CD4-positive, alpha-beta T cell treated with Interleukin-6 at 100 ng/mL for 8 hours (primary cell): ENCODE measurements at places on chromosomes 4 and X.

DNA sequence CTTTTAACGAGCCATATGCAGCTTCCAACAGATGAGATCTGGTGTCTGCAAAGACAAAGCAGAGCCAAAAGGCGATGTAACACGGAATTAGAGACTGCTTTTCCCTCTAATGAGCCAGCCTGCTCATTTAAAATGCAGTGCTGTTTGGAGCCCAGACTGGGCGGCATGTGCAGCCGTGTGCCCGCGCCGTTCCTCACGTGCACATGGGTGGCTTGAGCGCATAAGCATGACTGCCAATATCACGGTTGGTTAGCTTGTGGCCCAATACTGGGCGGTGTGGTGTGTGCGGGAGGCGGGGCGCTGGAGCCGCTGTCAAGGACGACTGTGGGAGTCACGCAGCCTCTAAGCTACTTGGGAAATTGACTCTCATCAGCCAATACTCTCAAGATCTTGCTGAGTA lies 87.0 kb upstream of the SCOC start:
- DNase-seq, result no peak

- no peak for DNase-seq
Observed at GRCh38 chr4:37644962-37645361, 41.2 kb downstream of the RELL1 start.

- DNase-seq, result no peak
Observed at GRCh38 chr4:5678977-5679376, 29.4 kb downstream of the EVC2 start.

GRCh38 chrX:101957174-101957573 lies 25.3 kb upstream of the ZMAT1 start:
- DNase-seq, result no peak

- no peak for DNase-seq
Observed at GRCh38 chr4:36990128-36990872, 254.2 kb upstream of the NWD2 start.

- DNase-seq, result no peak
Observed at GRCh38 chr4:185520119-185520518, 15.2 kb downstream of the PDLIM3 start.

DNA sequence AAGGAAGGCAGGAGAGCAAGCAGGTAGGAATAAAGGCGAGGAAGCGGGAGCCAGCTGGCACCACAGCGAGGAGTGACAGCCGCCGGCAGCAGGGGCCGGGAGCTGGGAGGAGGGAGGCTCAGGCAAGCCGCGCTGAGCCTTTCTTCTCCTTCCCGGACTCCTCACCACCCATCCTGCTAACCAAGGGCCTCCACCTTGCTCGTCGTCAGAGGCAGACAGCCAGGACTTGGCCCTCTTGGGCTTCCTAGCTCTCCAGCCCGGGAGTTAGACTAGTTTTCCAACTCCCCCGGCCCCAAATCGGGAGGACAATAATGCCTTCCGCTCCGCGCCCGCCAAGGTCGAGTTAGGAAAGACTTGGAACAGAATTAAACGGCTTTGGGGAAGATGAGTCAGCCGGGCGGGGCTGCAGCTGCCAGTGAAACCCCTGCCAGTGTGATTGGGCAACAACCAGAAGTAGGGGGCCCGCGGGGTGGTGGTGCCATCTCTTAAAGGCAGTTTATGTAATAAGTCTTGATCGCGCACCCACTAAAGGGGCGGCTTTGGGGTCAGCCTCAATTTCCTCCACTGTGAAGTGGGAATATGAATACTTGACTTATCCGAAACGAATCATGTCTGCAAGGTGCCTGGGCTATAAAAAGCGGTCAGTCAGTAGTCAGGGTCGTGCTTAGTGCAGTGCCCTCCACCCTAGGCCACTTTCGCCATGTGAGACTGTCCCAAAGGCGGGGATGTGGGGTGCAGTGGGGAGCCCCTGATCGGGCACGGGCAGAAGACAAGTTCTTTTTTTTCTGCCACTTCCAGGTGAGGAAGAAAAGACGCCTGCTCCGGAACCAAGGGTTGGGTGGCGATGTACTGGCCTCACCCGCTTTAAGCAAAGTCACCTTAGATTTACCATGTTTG lies 6.7 kb upstream of the HSD17B10 start:
- DNase-seq, result no peak

DNA sequence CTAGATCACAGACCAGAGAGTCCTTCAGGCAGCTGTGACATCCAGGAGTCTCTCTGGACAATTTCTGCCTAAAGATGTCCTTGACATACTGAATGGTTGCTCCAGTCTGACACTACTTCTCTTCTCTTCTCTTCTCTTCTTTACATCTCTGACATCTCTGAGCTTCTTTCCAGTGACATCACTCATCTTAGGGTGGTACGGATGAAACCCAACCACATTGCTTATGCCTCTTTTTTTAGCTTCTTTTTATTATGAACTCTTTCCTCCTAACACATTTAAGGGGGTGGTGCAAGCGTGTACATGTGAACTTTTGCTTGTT lies 39.4 kb upstream of the IRF2 start:
- no peak for DNase-seq

GRCh38 chrX:131646106-131646505 lies 102.2 kb downstream of the OR13H1 start:
- no peak for DNase-seq

- DNase-seq, result no peak
Observed at GRCh38 chr4:78721747-78722146, 54.4 kb upstream of the BMP2K start.

GRCh38 chrX:101091817-101092216 lies 6.2 kb upstream of the CENPI start:
- no peak for DNase-seq

GRCh38 chr4:142383800-142384470 lies 462.2 kb downstream of the INPP4B start:
- no peak for DNase-seq

DNA sequence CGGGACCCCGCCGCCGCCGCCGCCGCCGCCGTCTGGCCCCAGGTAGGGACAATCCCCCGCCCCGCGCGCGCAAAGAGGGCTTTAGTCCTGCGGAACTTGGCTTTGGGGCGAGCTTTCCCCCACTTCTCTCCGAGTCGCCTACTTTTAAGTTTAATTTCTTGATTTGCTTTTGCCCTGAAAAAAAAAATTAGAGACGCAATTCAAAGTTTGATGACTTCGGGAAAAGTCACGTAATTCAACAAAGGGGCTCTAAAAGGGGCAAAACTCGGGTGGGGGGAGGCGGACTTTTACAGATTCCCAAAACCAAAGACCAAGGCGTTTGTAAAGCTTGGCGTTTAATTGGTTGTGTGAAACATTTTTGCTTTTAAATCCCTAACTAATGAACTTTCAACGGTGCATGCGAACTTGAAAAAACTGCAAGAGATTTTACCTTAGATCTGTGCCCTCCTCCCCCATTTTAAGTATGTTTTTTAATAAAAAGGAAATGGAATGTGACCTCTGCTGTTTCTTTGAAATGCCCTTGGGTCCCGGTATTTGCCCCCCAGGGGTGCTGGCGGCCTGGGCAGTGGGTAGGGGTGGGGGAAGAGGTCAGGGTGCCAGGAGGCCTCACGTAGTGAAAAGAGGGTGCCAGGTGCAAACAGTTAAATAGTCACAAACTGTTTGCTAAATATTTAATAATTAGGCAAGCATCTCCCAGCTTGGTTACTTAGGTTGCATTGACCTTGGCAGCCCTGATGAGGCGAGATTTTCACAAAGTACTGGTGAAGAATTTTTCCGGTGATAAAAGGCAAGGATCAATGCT lies 209.7 kb downstream of the NWD2 start:
- DNase-seq, result no peak

DNA sequence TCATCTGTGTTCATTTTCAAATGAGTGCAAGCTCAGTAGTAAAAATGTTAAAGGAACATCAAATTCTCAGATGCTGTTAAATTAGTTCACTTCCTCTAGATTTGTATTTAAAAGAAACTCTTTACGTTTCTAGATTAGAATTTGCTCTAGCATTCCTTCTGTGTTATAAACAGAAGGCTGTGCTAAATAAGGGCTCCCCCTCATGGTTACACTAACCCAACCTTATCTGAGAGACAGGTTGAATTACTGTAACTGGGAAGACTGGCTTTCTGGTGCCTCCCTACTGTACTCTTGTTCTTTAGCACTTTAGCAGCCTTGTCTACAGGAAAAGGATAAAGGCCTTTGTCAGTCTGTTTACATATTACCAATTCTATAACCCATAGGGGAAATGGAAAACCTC lies 56.8 kb downstream of the RXFP1 start:
- DNase-seq, result no peak

- no peak for DNase-seq
Observed at GRCh38 chrX:88202149-88202548, 544.9 kb upstream of the CPXCR1 start.

DNA sequence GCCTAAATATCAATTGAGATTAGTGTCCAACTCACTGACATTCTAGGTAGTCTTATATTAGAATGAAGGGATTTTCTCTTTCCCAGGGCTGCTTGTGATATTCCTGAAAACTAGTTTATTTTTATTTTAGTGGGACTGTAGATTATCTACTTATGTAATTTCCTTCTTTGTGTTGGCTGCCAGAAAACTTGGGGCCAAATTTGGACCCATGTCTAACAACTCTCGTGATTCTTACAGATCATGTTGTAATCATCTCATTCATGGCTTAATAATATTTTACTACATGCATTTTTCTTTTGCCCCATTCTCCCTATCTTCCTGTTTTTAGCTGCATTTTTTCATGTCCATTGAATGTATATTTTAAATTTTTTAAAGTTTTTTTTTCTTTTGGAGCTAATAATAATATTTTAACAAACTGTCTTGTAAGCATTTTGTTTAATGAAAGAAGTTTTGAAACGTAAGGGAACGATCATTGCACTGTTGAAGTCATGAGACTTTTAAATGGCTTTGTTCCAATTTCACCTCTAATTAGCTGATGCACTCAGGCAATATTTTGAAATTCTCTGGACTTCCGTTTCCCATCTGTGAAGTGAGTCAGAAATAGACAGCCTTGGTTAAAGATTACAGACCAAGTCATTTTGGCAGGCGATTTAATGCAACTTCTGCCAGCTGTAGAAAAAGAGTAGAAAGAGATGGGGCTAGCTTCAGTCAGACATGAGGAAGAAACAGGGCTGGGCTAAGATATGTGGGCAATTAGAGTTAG lies 14.3 kb upstream of the TDO2 start:
- no peak for DNase-seq

- no peak for DNase-seq
Observed at GRCh38 chr4:173699841-173700475, 169.9 kb upstream of the HAND2 start.

DNA sequence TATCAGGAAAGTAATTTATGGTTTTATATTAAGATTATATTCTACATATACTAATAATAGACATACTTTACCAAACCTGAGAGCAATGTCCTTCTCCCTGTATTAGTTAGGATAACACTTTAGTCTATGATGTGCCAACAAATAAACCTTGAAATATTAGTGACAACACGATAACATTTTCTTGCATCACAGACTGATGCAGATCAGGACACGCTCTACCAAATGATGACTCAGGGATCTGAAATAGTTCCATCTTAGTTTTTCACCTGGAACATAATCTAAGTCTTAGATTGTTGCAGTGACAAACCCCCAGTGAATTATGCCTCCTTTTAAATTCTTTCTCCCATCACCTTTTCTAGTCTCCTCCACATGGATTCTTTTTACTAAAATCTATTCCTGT lies 214.2 kb downstream of the CLCN4 start:
- DNase-seq, result no peak

DNA sequence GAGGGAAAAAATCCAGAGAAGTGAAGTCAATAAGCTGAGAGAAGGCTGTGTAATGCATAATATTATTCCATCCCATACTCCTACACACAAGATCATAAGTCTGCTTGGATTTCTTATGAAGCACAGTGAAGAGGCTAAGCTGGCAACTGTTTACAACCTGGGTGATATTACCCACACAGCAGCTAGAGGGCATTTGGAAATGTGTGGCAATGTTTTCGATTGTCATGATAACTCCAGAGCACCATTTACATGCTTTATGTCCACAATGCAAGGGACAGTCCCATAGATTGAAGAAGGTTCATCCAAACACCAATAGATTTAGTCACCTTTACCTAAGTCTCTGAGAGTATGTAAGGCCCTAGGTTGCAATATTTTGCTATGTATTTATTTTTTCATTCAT lies 412.2 kb downstream of the PPP3CA start:
- peak; percentile 3 for DNase-seq

DNA sequence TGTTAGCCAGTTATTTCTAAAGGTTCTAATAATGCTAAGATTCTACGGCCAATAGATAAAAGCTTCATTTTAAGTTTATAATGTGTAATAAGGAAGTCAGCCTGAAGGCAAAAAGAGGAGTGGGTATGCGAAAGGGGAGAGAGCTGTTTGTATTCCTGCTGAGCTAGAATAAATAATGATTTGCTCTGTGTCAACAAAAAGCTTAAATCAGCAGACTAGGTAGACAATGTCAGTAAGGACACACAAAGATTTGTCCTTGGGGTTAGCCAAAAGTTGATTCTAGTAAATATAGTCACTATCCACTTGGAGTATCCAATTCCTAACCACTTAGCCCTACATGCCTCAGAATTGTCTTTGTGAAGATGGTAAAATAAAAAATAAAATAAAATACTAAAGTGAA lies 90.3 kb upstream of the GRIA3 start:
- no peak for DNase-seq

DNA sequence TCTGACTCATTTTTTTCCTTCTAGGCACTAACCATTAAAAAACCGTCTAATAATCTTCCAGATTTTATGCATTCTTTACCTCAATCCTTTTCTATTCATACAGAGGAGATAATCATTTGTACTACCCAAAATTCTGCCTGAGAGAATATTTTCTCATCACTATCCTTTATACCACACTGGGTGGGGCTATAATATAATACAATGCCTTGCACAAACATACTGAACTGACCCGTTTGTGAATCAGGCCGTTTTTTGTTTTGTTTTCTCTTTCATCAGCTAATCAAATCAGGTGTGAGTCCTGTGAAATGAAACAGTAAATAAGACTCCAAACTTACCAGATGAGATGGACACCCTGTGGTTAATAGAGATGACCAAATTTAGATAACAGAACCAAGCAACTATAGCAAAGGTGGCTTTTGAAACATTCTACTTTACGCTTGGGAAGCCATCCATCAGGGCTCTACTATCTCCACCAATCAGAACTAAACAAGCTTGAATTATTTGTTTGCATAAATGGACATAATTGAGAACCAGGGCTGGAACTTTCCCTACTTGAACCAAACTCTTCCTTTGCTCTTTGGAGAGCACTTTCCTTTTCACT lies 573.0 kb downstream of the GABRG1 start:
- DNase-seq, result no peak

- no peak for DNase-seq
Observed at GRCh38 chr4:104743215-104743653, 248.5 kb upstream of the CXXC4 start.

DNA sequence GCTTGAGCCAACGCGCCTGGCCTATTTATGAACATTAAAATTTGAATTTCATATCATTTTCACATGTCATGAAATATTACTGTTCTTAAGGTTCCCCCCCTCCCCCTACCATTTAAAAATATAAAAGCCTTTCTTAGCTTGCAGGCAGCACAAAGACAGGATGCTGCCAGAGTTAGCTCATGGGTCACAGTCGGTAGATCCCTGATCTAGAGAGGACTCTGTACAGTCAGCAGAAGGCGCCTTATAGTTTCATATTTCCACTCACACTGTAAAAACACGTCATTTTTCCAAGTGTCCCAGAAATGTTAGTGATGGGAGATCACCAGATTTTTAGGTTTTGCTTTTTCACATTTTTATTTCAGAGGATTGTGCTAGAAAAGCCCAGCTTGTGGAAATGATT lies 12.2 kb downstream of the NOCT start:
- no peak for DNase-seq
